Right renal pelvis (tissue), 4 donors: ENCODE measurements at places on chromosomes 1 and 21. TPM values are rescaled to one million over a fixed set of nuclear protein-coding genes. Genes with fewer than 3 reads are reported as not detected.

GRCh38 chr1:150196417-150196816, 39.5 kb downstream of the ANP32E start:
- no peak for DNase-seq

DNA sequence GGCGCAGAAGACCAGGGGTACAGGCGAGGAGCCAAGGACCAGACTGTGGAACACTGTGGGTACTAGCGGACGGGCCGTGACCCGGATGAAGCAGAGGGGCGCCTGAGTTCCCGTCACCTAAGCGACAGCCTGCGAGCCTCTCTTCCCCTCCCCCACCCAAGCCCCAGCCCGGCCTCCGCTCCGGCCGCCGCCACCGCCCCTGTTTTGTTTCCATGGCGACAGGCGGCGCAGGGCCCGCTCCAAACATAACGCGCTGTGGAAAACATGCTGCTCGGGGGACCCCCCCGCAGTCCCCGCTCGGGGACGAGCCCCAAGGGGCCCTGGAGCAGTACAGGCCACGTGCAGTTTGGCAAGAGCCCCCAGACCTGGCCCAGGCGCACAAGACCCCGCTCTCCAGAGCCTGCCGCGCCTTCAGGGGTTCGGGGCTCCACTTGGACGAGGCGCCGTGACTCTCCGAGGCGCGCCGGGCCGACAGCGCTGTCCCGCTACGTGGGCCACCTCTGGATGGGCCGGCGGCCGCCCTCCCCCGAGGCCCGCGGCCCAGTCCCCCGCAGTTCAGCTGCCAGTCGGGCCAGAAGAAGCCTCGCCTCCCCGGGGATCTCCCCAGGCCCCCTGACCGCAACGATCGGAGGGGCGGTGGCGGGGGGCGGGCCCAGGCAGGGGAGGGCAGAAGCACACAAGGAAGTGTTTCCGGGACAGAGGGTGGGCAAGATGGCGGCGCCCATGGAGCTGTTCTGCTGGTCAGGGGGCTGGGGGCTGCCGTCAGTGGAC, at the start of gene MTX1:
Gene MTX1 (plus strand): TSS at position 155 of the 771 bp plus-strand sequence. CDS start 110 bp downstream, at position 265.
- peak; percentile 77 for DNase-seq

DNA sequence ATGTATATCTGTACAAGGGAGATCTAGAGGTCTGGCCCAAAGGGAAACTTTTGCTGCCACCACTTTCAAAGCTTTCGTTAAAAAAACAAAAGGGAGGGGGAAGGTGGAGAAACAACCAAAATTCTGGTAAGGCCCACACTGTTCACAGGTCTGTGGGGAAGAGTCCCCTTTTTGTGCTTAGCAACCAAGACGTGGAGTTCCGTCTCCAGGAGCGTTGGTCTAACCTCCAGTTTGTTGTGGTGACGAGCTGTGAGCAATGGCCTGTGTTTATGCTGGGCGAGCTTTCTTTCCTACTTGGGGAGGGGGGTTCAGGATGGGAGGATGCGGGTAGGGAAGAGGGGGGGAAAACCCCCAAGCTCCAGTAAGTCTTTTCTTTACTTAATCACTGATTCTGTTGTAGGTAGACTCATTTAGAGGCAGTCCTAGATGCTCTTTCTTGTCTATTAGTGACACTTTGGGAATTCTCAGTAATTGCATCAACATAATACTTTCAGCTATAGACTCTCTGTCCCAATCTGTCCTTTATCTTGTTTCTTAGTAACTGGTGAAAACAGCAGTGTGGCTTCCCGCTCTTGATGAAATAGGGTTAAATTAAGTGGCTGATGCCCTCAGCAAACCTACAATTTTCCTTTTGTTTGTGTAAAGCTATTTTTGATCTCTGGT, 1.5 kb downstream of the HIPK1 start:
- DNase-seq, result no peak

DNA sequence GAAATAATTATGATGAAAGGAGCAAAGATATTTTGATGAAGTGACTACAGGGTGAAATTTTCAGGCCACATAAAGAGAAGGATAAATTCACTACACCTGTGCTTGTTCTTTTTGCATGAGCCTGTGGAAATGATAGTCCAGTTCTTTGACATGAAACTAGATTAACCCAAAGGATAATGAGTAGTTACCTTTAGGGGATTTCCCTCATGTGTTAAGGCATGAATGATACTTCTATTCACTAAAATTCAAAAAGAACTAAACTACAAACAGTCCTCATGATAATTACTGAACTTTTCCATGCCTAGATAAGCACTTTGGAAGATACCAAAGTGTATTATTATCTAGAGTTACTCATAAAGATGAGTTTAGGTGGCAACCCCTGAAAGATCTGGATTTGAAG, 244.3 kb downstream of the PTPRC start:
- DNase-seq, result no peak

DNA sequence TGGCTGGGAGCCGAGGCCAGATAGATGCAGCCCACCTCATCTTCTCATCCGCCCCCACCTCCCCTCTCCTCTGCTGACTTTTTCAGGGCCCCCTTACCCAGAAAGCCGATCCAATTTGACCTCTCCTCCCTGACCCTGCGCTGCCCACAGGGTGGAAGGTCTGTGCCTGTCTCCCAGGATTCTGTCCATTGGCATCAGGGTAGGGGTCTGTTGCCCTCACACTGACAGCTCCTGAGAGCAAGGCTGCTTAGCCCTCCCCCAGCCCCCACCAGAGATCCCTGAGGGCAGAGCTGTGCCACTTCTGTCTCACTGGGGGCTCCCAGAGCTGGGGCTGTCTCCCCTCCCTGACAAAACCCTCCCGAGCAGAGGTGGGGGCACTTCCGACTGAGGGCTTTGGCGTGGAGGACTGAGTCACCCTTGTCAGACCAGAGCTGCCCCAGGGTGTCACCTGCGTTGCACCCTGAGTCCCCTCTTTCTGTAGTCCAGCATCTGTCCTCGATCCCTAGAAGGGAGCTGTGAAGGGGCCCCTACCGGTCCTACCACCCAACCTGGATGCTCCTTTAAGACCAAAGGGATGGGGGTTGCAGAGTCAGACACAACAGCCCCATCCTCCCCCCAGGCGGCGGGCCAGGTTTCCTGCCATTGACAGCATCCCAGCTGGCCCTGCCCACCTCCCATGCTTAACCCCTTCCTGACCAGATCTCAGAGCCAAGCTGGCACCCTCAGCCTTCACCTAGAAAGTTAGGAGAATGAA, 2.4 kb upstream of the FAM110D start:
- no peak for DNase-seq

- DNase-seq, result no peak
Observed at GRCh38 chr1:5985250-5985649, 7.0 kb downstream of the NPHP4 start.

- DNase-seq, result no peak
Observed at GRCh38 chr1:117128323-117129079, 7.0 kb upstream of the TRIM45 start.

DNA sequence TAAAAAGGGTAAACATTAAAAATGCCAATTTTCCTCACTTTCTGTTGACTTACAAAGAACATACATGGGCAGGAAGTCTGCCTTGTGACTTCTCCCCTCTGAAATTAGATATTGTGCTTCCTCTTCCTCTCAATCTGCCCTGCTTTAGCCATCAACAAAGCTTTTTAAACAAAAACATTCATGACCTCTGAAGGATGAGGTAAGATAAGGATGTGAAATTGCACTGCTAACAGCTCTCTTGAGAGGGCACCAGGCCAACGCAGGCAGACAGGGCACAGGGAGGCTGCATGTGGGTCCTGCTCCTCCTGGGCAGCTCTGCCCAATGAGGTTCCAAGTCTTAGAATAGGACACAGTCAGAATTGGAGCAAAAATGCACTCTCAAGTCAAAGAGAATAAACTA, 62.1 kb downstream of the DEGS1 start:
- no peak for DNase-seq

DNA sequence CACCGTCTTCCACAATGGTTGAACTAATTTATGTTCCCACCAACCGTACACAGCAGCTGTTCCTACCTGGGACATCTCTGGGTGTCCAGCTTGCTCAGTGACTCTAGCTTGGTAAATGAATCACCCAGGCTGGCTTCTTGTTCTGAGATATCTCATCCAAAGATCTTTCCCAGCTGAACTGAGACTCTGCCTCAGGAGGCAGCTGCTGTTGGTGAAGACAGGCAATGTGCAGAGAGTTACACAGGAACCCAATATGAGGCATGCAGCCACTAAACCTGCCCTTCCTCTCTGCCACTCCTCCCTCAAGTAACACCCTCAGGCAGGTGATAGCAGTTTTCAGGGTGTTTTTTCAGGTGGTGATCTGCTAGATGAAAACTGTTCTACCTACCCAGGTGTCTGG, 14.0 kb upstream of the FOXO6 start:
- no peak for DNase-seq

DNA sequence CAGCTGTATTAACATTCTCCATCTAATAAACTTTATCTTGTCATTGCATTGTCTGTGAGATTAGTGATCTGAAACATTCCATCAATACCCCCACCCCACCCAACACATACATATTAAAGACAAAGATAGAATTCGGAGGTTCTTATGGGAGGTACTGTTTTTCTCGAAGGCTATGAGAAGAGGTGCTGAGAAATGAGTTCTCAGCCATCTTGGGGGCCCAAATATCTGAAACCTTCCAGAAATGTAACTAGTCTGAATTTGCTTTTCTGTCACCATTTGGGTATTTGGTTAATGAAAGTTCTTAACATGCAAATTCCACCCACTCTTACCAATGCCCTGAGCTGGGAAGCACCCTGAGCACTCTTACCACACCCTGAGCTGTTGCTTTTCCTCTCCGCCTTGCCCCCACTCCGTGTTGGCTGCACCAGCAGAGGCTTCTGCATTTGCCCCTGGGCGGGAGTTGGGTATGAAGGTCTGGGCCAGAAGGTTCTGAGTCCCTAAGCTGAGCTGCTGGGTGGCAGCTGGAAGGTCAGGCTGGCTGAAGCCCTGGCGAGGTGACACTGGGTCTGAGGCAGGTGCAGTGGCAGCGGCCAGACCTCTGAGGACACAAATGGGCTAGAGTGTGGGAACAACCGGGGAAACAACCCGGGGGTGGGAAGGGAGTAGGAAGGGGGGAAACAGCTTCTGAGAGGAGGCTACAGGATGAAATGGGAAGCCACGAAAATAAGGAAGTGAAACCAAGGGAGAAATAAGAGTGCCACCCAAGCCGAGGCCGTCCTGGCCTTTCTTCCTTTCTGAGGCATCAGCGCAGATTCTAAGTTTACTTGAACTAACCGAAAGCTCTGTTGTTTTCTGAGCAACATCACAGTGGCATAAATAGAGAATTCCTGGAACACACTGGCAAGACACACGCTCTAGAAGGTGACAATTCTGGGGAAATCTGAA, 26.3 kb upstream of the IER5 start:
- DNase-seq, result no peak

- DNase-seq, result no peak
Observed at GRCh38 chr1:242877229-242877628, 352.7 kb upstream of the PLD5 start.

The OVAAL gene
- polyA plus RNA-seq, result not detected

The PRELP gene
- polyA plus RNA-seq, result 4.5 TPM

The ZYG11A gene
- 0.13 TPM for polyA plus RNA-seq
